Stimulated activated CD8-positive, alpha-beta memory T cell treated with anti-CD3 and anti-CD28 coated beads, Interleukin-15, amount 100 ng/mL, for 48 hours (primary cell): ENCODE measurements at places on chromosomes 3 and 15.

- DNase-seq: no peak
Observed at GRCh38 chr15:95044745-95045417, 813.5 kb downstream of the MCTP2 start.

DNA sequence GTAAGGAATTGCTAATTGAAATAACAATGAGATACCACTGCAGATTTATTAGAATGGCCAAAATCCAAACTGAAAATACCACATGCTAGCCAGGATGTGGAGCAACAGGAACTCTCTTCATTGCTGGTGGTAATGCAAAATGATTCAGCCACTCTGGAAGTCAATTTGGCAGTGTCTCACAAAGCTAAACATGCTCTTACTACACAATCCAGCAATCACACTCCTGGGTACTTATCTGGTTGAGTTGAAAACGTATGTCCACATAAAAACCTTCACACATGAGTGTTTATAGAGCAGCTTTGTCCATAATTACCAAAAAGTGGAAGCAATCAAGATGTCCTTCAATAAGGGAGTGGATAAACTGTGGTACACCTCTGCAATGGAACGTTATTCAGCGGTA lies 113.3 kb downstream of the SMAD6 start:
- DNase-seq: no peak

GRCh38 chr3:192372616-192373015 lies 354.7 kb downstream of the FGF12 start:
- DNase-seq: no peak

- no peak for DNase-seq
Observed at GRCh38 chr3:69207031-69207430, 84.6 kb upstream of the LMOD3 start.
